Hippocampal formation (tissue), 2 donors: ENCODE measurements at places on chromosomes 2 and 18.

- DNase-seq = no peak
These were observed 148.8 kb upstream of the PGAP1 start for GRCh38 chr2:197075281-197075680.

DNA sequence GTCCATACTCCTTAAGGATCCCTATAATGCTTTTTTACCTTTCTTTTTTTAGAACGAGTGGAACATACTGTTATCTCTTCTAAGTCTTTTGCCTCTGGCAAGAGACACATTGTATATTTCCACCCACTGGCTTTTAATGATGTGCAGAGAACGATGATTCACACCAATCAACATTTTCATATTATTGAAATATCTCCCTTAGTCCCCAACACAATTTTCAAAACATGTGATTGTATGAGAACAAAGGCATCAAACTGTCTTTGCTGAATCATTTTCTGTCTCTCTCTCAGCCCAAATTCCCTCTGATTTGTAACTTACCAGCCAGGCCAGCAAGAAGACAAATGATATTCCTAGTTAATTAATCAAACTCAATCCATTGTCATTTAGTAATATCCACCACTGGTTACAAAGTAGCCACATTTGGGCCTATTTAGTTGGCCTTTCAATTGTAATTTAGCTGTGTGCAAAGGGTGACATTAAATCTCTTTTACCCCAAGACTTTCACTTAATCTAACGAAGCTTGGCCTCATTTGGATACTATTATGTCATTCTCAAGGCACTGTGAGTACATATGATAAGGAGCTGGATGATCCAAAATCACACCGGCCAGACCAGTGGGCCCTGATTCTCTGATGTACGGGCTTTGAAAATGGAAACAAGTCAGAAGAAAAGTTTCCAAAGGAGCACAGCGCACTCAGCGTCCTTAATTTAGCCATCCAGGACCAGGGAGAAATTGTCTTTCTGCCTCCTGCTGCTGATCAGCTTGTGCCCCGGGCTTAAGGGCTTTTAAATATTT is 185.1 kb downstream of the SCG2 start:
- no peak for DNase-seq

GRCh38 chr2:17061028-17061427 is 395.4 kb upstream of the CYRIA start:
- no peak for DNase-seq

DNA sequence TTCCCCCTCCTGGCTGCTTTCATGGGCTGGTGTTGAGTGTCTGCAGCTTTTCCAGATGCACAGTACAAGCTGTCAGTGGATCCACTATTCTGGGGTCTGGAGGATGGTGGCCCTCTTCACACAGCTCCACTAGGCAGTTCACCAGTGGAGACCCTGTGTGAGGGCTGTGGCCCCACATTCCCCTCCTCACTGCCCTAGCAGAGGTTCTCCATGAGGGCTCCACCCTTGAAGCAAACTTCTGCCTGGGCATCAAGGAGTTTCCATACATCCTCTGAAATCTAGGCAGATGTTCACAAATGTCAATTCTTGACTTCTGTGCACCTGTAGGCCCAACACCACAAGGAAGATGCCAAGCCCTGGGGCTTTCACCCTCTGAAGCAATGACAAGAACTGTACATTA is 1386.2 kb upstream of the ACVR2A start:
- DNase-seq = no peak

DNA sequence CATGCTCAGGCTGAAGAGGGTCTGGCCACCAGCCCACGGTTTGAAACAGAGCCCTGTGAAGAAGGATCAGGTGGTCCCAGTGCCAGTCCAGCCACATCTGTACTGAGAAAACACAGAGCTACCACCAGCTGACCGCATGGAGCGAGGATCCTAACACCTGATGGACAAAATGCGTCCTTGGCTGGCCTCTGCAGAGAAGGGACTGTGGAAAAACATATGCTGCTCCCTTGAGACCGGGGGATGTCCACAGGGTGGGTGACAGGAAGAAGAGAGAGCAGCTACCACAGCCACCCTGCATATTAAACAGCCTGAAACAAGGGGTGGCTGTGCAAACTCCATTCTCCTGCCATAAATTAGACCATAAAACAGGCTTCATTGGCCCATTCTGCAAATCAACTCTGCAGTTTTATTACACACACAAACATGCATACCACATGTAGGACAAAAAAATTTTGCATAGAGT is 137.2 kb downstream of the BCL2 start:
- DNase-seq = no peak

DNA sequence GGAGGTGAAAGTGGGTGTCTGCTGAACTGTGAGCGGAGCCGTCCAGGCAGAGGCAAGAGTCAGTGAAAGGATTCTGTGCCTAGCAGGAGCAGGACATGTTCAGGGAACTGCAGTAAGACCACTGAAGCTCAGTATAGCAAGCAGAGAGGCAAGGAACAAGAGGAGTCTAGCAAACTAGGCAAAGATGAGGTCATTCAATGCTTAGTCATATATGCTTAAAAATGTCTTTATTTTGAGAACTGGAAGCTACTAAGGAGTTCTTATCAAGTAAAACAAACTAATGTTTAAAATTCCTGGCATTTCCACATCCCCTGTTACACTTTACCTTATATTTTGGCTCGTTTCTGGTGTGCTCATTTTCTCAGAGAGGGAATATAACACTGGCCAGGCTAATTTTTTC is 913.4 kb downstream of the CBLN2 start:
- no peak for DNase-seq

- no peak for DNase-seq
These were observed 21.4 kb downstream of the AP1S3 start for GRCh38 chr2:223815884-223816570.

- DNase-seq = no peak
These were observed 120.5 kb upstream of the MC4R start for GRCh38 chr18:60493066-60493465.

GRCh38 chr2:60311524-60311923 is 241.9 kb downstream of the BCL11A start:
- no peak for DNase-seq

DNA sequence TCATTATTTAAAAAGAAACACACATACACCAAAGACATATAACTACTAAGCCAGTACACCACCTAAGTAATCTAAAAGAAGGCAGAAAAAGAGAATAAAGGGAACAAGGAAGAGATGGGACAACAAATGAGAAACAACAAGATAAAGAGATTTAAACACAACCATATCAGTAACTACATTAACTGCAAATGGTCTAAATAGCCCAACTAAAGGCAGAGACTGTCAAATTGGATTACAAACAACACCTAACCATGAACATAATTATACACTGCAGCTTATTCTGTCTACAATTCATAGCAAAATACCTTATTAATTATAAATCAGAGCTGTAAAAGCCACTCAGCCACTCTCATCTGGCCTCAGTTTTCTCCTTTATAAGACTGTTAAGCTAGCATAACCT is 15.0 kb downstream of the PPP4R1 start:
- no peak for DNase-seq

GRCh38 chr18:49768051-49768391 is 45.3 kb downstream of the ACAA2 start:
- peak; percentile 22 for DNase-seq

DNA sequence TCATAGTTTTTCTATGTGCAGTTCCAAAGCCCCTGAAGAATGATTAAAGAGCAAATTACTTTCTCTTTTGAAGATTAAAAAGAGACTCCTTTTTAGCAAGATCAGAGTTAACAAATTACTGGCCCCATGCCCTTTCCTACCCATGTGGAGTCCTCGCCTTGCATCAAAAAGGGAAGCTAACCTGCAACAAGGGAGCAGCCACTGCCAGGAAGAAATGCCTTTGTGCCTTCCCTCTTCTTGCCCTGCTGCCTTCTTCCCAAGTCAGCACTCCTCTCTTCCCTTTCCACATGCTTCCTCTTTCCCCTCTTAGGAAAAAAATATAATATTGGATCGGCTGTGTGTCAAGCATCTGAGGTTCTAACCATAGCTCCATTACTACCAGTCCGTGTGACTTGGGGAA is 37.1 kb upstream of the CYP1B1 start:
- no peak for DNase-seq

DNA sequence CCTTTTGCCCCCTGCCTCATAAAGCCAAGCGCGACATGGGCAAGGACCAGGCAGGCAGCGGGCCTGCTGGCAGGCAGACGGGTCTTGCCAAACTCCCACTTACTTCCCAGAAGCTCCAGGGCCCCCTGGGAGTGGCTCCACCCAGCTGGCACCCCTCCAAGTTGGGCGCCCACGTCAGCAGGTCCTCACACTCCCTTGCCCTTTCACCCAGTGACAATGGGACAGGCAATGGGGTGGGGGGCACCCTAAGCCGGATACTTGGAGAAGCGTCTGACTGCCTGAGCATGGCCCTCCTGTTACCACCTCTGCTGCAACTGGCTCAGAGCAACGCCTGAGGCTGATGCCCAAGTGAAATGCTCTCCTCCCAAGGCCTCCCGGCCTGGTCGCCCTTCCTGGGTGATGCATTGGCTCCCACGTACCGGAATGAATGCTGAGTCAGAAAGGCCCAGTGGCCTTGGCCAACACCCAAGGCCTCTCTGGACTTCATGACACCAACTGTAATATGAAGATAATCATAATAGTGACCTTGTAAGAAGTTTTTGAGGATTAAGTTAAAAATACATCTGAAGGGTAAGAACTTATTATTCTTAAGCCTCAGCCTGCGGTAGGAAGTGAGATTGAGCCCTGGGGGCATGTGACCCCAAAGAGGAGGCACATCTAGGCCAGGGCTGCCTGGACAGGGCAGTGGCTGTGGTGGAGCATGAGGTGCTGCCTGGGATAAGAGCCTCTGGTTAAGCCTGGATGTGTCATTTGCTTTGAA is 31.6 kb downstream of the KCNK3 start:
- no peak for DNase-seq

DNA sequence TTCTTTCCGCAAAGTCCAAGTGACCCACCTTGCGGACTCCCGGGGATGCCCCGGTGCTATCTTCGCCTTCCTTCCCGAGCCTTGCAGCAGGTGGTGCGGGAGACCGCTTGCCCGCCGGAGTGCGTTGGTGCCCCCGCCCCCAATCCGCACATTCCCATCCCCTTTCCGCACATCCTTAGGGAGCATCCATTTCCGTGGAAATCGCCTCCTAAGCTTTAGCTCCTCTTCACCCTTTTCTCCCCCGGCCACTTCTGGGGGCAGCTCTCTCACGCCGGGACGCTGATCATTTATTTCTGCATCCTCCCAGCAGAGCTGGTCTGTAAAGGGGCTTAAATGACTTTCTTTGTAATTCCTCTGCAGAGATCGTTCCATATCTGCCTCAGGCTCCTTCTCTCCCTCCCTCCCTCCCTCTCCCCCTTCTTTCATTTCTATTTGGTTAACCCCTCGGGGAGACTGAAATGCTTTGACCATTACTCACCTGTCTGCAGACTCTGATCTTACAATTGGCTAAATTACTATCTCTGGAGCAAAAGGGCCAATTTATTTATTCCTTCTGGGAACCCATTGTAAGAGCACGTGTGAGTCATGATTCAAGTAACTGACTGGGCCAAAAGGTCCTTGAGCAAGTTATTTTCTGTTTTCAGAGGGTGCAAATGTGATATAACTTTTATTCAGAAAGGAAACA is 1.3 kb upstream of the LYPD1 start:
- DNase-seq = no peak
